ENCODE measurements at places on chromosomes 12 and 14. TPM values are rescaled to one million over a fixed set of nuclear protein-coding genes. Genes with fewer than 3 reads are reported as not detected.
A peak's percentile ranks its signal among the peaks of the same experiment; 100 is the strongest.

DNA sequence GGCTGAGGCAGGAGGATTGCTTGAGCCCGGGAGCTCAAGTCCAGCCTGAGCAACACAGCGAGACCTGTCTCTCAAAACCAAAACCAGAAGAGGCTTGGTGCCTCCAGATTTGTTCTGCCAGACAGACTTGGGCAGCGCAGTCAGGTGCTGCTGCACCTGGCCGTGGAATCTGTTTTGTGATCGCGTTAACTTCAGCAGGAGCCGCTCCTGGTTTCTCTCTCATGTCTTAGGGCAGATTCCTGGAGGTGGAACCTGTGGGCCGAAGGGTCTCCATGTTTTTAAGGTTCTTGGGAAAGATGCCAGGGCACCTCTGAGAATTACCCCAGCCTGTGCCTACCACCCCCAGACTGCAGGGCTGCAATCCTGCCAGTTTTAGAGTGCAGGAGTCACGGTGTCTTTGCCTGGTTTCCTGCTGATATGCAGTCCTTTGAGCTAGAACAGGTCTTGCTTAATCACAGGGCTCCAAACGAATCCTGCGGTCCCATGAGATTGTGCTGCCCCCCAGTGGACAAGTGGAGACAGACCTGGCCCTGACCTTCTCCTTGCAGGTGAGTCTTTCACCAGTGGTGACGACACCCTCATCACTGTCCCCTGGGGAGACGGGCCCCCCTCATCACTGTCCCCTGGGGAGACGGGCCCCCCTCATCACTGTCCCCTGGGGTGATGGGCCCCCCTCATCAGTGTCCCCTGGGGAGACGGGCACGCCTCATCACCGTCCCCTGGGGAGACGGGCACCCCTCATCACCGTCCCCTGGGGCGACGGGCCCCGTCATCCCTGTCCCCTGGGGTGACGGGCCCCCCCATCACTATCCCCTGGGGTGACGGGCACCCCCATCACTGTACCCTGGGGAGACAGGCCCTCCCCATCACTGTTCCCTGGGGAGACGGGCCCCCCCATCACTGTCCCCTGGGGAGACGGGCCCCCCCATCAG is 37.6 kb downstream of the PACS2 start:
- DNase-seq = peak; percentile 85
- H3K4me3 ChIP-seq = no peak overlapping the region
- no peaks in the 10 kb centered on the region for H3K4me1 ChIP-seq
- H3K27ac ChIP-seq = no peak overlapping the region

- no peaks in the 10 kb centered on the region for H3K27me3 ChIP-seq
- no peaks in the 10 kb centered on the region for H3K36me3 ChIP-seq
- H3K4me1 ChIP-seq = peaks cover 3% of the 10 kb centered on the region
- no peak overlapping the region for H3K4me3 ChIP-seq
These were observed 48.9 kb downstream of the DYRK2 start for GRCh38 chr12:67697443-67697842.

GRCh38 chr14:74866708-74867389 is 9.1 kb downstream of the PROX2 start:
- no peak for DNase-seq
- no peak overlapping the region for H3K4me3 ChIP-seq
- no peaks in the 10 kb centered on the region for H3K4me1 ChIP-seq
- no peaks in the 10 kb centered on the region for H3K36me3 ChIP-seq

The KRT78 gene
- total RNA-seq = not detected

The PDZRN4 gene
- 4.6 TPM for total RNA-seq

The CD163 gene
- 6.9 TPM for total RNA-seq

The KRT73 gene
- total RNA-seq = 0.09 TPM
